ENCODE measurements at places on chromosomes 7 and 10. TPM values are rescaled to one million over a fixed set of nuclear protein-coding genes. Genes with fewer than 3 reads are reported as not detected.

- peak; percentile 52 for DNase-seq
Observed at GRCh38 chr7:155962191-155962967, 150.1 kb upstream of the SHH start.

- no peak for DNase-seq
Observed at GRCh38 chr10:22978287-22978686, 50.4 kb downstream of the ARMC3 start.

- DNase-seq = no peak
Observed at GRCh38 chr10:12400266-12400931, 51.1 kb downstream of the CAMK1D start.

NME8 gene
- polyA plus RNA-seq = not detected

EPO gene
- polyA plus RNA-seq = not detected
